ENCODE measurements at places on chromosomes 11 and 22.

DNA sequence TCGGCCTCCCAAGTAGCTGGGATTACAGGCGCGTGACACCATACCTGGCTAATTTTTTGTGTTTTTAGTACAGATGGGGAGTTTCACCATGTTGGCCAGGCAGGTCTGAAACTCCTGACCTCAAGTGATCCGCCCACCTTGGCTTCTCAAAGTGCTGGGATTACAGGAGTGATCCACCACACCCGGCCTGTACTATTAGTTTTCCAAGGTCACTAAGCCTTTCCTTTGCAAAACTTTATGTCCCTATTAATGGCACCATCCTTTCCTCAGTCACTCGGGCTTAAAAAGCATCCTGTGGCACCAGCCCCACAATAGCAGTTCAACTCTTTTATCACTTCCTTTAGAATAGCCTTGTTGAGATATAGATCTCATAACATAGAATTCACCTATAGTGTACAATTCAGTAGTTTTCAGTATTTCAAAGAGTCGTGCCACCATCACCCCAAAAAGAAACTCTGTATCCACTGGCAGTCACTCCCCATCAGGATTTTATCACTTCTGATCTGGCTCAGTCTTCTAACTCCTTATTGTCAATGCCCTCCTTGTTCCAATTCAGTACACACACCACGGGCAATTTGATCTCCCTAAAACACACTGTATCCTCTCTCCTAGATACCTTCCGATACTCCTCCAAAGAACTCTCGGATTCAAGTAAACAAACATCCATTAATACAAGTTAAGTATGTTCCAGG is 921 bp upstream of the BCL2L13 start:
- DNase-seq, result no peak

DNA sequence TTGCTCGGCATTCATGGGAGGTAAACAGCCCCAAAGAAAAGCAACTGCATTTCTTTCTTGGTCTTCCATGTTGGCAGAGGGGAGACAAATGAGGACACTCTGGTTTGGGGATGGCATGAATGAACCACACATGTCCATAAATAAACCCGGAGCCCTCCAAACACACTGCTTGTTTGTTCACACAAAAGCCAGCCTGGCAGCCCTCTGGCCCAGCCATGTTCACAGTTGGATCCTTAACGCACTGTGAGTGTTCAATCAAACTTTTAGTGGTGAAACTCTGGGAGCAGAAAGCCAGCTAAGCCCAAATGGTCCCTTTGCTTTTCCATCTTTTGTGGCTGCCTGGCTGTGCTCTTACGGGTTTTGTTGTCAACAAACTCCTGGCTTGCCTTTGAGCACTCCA is 336.8 kb downstream of the CADM1 start:
- DNase-seq, result no peak

DNA sequence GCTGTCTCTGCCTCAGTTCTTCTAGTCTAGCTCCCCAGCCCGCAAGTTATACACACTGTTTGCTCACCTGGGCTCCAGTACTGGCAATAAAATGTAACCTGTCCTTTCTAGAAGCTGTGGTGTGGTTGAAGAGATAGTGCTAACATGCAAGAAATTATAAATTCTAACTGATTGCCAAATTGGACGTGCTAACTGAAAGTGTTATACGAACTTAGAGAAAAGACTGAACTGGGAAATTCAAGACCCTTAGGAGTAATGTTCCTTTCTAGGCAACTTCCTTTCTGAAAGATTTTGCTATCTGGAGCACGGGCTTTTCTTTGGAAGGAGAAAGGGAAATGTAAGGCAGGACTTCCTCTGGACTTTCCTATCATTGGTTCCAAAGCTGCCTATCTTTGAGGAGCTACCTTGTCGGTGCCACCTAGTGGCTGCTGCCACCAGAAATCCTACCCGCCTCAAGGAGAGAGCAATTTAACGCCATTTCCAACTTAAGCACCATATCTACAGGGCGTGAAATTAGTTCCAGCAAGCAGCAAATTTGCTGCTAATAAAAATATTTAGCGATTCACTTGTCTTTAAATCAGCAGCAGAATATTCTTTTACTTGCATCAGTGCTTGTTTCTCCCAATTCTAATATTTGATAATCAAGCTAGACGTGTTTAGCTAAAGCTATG is 12.7 kb upstream of the TMEM218 start:
- DNase-seq, result peak; percentile 34

- no peak for DNase-seq
Measured at GRCh38 chr22:25714739-25715138, 27.2 kb upstream of the MYO18B start.

GRCh38 chr11:59053387-59053786 is 32.7 kb upstream of the GLYATL1B start:
- no peak for DNase-seq

DNA sequence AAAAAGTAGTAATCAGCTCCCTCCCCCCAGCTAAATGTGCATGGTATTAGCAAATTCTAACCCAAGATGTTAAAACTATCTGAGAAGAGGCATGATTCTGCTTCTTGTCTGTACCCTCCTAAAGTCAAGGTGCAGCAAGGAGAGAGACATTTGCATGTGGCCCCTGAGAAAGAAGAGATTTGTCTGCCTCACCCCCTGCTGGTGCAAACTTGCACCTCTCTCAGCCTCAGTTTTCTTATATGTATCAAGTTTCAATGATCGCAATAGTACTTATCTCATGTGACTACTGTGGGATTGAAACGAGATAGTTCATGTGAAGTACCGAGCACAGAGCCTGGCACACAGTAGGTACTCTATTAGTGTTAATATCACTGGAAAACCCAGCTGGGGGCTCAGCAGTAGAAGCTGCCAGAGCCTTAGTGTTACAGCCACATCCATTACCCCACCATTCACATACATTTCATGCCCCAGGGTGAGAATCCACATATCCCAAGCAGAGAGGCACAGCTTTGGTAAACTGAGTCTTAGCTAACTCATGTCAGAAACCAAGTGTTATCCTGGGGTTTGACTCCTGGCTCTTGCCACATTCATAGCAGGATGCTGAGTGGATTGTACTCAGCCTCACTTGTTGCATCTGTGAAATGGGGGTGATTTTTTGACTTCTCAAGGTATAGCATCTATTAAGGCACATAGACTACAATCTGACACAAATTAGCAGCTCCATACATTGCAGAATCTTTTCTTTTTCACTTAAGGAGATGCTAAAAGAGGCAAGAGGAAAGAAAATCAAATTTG is 24.9 kb downstream of the CD44 start:
- no peak for DNase-seq

DNA sequence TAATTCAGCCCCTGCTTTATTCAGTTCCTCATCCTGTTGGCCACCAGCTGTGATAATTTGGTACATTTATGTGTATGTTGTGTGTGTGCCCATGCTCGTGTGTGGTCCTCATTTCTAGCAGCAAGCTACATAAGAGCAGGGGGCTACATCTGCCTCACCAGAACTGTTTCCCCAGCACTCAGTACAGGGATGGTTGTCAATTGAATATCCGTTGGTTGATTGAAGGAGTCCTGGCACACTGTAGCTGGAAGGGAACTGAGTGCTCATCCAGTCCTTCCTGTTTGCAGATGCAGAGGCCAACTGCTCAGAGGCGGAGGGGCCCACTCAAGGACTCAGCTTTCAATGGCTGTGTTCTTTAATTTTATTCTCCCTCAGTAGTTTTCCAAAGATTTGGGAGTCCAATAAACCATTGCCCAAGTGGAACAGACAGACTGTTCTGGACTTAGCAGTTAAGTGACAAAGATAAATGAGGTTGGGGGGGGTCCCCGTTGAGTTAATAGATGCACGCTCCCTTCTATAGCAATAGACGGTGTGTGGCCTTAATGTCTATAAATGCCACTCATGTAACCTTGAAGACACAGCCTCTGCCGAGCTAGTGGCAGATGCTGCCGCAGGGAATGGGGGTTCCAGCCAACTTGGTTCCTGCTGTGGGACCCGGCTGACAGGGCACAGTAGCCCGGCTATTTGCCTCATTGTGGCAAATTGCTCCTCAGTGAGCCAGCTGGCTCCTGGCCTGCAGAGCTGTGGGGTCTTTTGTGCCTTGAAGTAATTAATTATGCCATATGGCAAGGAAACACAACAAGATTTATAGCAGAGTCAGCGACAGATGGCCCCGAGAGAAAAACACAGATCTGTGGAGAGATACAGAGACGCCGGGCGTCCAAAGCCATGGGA is 71.4 kb upstream of the GRK3 start:
- DNase-seq, result peak; percentile 26

- DNase-seq, result no peak
Measured at GRCh38 chr22:31950226-31950625, 5.9 kb downstream of the YWHAH start.

DNA sequence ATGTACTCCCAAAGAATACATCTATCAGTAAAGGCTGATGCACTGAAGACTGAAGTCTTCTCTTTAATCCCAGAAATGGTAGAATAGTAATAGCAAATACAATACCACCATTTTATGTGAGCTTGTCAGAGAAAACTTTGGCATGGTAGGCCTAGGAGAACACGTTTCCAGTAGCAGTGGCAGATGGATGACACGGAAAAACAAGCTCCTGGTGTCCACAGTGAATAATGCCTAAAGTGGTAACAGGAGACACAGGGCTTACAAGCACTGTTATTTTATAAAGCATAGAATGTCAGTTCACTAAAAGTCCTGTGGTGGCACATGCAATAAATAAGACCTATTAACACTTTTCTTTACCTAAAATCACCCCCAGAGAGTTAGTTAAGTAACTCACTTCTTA is 277.6 kb downstream of the TTC28 start:
- no peak for DNase-seq

- no peak for DNase-seq
Measured at GRCh38 chr11:79193663-79194310, 247.0 kb downstream of the TENM4 start.

DNA sequence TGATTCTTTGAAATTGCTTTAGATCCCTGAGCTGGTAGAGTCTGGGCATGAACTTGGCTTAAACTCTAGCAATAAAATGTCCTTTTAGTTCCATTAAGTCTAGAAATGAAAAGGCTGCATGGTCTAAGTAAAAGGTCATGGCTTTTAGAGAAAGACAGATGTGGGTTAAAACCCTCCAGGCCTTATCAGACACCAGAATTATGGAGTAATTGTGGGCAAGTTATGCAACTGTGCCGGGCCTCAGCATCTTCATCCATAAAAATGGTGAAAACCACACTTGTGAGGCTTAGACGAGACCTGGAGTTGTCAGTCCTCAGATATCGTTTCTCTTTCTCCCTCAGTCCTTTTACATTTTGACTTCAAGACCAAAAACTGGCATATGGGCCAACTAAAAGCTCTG is 597.9 kb upstream of the KIRREL3 start:
- DNase-seq, result no peak

- no peak for DNase-seq
Measured at GRCh38 chr11:134535029-134536025, 123.3 kb upstream of the B3GAT1 start.

- DNase-seq, result no peak
Measured at GRCh38 chr11:122755941-122756340, 82.4 kb upstream of the CRTAM start.

DNA sequence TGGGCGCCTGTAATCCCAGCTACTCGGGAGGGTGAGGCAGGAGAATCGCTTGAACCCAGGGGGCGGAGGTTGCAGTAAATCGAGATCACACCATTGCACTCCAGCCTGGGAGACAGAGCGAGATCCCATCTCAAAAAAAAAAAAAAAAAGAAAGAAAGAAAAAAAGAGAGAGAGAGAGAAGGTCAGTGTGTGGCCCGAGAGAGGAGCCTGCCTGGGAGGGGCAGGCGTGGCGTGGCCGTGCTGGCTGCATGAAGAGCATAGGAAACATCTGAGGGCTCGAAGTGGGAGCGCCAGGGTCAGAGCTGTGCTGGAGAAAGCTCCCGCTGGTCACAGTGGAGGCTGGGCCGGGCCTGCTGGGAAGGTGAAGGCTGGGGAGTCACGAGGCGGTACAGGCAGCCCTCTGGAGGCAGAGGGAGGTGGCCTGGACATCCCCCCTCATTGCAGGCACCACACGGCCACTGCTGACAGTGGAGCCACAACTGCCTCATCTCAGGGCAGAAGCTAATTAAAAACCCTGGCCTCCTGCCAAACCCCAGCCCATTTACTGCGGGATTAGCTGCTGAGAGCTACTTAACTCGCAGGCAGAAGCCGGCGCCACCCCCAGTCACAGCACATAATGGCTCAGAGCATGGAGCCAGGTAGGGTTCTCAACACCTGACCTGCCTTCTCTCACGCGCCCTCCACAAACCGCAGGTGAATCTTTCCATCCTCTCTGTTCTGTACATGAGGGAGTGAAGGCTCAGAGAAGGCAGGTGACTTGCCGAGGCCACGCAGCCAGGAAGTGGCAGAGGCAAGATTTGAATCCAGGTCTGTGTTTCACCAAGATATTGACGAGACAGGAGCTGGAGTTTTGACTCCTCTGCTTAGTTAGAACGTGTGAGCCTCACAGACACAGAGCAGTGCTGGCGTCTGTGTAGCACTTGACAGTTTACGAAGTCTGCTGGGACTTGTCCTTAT is 32.6 kb downstream of the NFAM1 start:
- DNase-seq, result peak; percentile 96

GRCh38 chr22:36332623-36333332 is 55.0 kb downstream of the MYH9 start:
- no peak for DNase-seq

DNA sequence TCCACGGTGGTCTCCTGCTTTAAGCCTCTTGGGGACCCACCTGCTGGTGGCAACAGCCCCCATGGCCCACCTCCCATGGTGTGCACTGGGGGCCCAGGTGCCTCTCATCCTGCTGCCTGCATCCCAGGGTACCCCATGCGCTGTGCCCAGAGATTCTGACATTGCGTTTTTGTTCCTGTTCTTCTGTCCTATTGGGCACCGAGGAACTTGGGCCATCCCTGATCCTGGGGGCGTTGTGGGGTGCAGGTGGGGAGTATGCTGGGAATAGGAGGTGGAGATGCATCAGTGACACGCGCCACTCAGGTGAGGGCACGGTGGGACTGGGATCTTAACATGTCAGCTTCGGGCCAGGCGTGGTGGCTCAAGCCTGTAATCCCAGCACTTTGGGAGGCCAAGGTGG is 12.4 kb upstream of the NAP1L4 start:
- no peak for DNase-seq

- DNase-seq, result peak; percentile 74
Measured at GRCh38 chr22:41940832-41941765, 5.9 kb downstream of the CENPM start.

DNA sequence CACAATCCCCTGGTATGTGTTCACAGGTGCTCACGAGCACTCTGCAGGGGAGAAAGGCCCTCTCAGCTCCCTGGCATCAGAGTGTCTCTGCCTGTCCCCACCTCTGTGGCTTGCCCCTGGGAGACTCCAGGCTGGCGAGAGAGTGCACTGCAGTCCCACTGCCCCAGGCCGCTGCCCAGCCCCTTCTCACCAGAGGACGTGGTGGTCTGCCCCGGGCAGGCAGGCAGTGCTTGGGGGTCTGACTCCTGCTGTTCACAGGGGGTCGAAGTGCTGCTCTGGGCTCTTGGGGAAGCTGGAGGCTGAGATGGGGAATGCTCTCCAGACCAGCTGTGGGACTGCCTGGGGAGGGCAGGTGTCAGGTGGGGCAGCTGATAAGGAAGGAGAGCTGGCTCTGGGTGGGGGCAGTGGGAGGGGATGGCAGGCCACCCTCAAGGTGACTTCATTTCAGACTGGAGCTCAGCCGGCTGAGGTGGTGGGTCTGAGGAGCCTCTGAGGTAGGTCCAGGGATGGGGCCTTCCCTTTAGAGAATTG is 151.0 kb upstream of the B3GAT1 start:
- no peak for DNase-seq

GRCh38 chr11:87536016-87536415 is 498.3 kb downstream of the TMEM135 start:
- no peak for DNase-seq

Data from NCI-H1436 (cell line).